Activated CD8-positive, alpha-beta memory T cell treated with anti-CD3 and anti-CD28 coated beads for 1 hour (primary cell): ENCODE measurements at places on chromosomes 5 and 9.

DNA sequence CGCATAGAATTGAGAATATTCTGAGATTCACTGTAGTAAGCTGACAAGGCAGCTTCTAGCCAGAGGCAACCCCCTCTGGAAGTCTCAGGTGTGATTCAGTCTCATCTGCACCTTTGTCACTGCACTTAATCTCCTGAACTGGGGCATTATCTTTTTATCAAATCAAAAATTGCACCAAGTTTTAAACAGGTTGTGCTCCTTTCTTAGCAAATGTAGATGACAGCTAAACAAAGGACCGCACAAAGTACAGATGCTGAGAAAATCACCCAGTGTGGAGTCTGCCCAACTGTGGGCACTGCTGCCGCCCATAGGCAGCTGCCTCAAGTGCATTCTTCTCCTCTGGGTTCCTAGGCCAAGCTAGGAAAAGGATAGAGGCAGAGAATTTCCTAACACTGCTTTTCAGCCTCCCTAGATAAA is 51.1 kb downstream of the STARD4 start:
- no peak for DNase-seq

DNA sequence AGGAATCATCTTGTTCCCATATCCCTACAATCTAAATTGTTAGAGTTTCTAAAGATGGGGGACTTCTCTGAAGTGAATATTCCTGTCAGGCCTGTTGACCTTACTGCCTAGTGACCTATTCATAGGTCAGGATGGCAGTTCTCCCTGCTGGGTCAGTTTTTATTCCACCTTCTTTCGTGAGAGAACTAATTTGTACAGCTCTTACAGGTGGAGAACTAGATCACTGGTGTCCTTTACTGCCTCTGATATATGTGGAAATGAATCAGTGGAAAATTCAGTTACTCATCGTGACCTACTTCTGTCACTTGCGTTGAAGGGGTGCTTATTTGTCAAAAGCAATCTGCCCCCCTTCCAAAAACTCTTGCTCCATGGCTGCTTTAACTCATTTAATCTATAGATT is 164.9 kb downstream of the CD180 start:
- no peak for DNase-seq

- DNase-seq: no peak
These were observed 44.6 kb upstream of the SEMA4D start for GRCh38 chr9:89542401-89543021.

DNA sequence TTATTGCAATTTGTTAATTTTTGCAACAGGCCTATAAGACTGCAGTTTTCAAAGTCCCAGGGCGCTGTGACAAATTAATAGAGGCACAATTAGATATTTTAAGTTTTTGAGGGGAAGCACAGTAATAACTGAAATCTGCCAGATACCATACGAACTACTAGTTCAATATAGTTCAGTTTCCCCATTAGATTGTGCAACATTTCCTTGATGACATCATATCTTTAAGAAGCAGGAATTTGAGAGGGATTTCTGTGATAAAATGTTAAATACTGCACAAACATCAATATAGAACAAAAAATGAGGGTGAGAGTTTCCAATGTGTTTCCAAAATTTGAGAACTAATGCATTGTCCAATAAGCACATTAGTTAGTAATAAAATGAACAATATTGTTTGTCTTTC is 56.7 kb upstream of the GRIN3A start:
- DNase-seq: no peak

DNA sequence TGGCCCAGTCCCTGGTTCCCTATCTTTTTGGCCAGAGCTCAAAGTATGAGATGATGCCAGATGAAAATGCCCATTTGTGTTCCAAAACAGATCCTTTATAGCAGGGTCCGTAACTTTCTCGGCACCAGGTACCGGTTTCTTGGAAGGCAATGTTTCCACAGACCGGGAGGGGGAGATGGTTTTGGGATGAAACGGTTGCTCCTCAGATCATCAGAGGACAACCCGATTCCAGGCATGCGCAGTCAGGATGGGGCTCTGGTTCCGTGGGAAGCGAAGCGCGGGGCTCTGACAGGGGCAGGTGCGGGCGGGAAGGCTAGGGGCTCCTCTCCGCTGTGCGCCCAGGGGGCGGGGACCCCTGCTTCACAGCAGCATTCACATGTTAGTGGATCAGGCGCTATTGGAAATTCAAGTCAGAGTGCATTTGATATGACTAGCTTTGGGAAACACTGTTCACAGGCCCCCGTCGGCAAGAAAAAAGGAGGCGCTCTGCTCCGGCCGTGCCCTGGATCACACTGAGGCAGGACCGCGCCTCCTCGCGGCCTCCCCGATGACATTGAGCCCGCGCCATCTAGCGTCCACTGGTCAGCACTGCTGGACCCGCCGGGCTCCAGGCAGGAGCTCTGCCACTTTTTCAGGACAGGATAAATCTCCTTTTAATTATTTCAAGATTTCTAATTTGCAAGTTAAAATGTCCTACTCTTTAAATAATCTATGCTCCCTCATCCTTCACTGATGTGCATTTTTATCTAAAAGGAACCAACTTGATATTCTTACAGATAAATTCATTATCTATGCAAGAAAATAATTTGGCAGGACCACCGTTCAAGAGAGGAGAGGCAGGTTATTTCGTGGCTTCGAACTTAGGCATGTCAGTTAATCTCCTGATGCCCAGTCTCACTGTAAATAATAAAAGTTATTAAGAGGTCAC is 190.0 kb downstream of the FANCC start:
- peak; percentile 54 for DNase-seq

DNA sequence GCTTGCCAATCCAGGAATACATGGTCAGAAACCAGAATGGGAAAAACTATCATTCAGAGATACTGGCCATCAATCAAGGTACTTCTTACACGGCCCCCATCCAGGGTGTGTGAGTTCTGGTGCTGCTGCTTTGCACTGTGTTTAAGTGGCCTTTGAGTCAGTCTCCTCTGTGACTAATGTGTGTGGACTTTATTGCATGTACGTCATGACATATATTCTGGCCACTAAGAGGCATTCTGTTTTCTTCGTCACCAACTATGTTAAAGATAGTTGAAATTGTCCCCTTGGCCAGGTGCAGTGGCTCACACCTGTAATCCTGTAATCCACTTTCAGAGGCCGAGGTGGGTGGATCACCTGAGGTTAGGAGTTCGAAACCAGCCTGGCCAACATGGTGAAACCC is 8.5 kb downstream of the EXOSC3 start:
- DNase-seq: no peak

- DNase-seq: no peak
These were observed 215.7 kb downstream of the GAS1 start for GRCh38 chr9:86731511-86732063.

- DNase-seq: no peak
These were observed 145.8 kb downstream of the PALM2AKAP2 start for GRCh38 chr9:109925799-109926198.

DNA sequence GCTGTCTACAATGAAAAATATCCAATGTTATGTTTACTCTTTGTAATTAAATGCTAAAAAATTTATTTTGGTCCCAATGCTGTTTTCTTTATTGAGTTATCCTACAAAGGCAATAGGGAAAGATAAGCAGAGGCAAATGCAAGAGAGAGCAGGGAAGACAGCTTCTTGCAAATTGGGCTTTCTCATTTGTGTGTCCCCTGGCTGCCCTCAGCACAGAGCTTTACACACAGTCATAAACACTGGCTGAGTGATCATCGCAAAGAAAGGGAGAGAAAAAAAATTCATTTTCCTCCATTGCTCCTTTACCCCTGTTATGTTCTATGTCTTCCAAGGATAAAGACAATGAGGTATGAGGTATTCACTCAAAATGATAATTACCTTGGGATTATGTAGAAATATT is 2.3 kb upstream of the TSSK1B start:
- no peak for DNase-seq

GRCh38 chr9:109232449-109233237 is 65.6 kb upstream of the FRRS1L start:
- DNase-seq: no peak
